ENCODE measurements at places on chromosomes 3 and 15.

DNA sequence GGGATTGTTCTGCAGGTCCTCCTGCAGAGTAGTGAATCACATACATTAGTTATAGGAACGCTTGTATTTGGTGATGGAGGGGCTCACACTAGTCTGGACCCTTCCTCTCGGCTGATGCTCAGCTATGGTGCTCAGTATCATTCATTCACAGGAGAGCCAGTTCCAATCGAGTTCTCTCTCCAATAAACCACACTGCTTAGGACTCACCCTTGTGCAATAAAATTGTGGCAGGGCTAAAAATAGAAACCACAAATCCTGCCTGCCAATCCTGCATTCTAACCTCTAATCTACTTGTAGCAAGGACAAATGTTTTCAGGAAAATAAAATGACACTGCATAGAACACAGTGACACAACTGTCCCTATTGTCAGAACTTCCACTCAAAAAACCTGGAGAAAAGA is 138.4 kb upstream of the TBL1XR1 start:
- no peak for DNase-seq

DNA sequence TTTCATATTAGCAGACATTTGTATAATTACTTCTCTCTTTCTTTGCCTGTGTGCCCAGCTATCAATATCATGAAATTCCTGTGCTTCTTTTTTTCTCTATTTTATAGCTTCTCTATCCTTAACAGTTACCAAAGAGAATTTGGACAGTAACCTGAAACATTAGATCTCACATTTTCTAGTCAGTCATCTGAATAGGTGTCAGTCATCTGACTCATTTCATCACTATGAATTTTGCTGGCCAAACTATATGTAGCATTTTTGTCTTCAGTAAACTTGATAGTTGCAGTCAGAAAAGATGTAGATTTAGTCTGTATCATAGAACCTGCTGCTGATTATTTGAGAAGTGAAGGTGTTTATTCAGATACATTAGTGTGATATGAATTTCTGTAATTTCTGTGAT is 52.6 kb downstream of the HMG20A start:
- no peak for DNase-seq

GRCh38 chr15:68290715-68291114 is 13.2 kb downstream of the FEM1B start:
- no peak for DNase-seq

- DNase-seq: no peak
Observed at GRCh38 chr15:66505818-66506217, 692 bp downstream of the ZWILCH start.

GRCh38 chr3:103410231-103410630 is 975.4 kb downstream of the ZPLD1 start:
- DNase-seq: no peak

- DNase-seq: peak; percentile 54
Observed at GRCh38 chr3:51982838-51983577, at the start of gene ACY1. ACY1 (plus strand) TSS chr3:51983535; CDS start chr3:51984065, 530 bp downstream.

DNA sequence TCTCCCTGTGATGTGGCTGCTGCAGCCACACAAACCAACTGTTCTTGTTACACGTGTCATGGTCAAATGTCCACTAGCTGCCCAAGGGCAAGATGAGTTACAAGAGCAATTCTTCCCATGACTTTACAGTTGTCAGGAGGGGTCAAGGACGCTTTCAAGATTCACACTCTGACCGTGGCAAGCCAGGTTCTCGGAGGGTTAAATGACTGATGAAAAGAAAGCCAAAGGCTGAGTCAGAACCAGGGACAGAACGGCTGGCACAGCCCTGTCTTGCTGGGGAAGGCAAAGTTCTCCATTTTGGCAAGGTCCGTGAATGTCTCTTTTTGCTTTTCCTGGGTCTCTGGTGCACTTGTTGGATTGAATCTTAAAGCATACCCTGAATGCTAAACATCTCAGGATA is 364.5 kb upstream of the ICE2 start:
- no peak for DNase-seq

DNA sequence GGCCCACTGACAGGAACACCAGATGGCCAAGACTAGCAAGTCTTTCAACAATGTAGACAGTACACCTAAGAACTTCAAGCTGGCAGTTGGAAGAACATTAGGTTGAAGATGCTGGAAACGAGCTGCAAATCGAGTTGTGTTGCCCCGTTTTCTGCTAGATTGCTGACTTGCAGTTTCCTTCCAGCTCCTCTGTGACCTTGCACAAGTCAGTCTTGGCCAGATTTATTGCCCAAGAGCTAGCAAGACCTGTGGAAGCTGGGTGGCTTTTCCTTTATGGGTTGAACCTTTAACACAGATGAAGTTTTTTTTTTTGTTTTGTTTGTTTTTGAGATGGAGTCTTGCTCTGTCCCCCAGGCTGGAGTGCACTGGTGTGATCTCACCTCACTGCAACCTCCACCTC is 2.9 kb upstream of the RBM6 start:
- DNase-seq: no peak

GRCh38 chr3:10162185-10162584 is 2.5 kb upstream of the IRAK2 start:
- DNase-seq: no peak

DNA sequence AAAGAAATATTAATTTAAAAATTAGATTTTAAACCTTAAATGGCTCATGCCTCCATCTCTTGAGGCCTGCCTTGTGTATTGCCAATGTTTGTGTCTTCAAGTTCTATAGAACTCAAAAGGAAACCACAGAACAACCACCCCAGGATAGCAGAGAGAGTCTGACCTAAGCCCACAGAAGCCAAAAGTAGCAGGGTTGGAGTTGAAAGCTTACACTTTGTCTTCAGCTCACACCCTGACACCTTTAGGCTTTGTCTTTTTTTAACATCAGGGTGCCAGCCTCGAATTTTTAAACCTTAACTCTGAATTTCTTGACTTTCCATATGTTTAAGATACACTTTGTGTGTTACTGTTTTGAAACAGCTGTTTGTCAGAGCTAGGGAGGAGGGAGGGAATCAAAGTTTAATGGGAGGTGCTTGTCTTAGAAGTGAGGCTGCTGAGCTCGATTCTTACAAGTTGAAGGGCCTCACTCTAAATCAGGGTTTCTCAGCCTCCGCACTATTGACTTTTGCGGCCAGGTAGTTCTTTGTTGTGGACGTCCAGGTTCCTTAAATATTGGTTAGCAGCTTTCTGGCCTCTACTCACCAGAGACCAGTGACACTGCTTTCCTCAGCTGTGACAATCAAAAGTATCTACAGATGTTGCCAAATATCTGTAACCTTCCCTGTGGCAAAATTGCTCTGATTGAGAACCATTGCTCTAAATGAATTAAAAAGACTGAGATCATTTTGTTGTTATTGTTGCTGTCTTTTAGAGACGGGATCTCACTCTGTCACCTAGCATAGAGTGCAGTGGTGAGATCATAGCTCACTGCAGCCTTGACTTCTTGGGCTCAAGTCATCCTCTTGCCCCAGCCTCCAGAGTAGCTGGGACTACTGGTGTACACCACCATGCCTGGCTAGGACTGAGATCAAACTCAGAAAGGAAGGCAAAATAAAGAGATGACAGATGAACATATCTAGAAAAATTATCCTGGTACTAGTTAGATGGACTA is 139.2 kb upstream of the EOMES start:
- DNase-seq: no peak

- DNase-seq: no peak
Observed at GRCh38 chr3:109275702-109276293, 40.5 kb downstream of the DPPA2 start.

- no peak for DNase-seq
Observed at GRCh38 chr15:41205315-41205714, 25.2 kb downstream of the EXD1 start.

- no peak for DNase-seq
Observed at GRCh38 chr15:37072181-37072580, 28.2 kb downstream of the MEIS2 start.

DNA sequence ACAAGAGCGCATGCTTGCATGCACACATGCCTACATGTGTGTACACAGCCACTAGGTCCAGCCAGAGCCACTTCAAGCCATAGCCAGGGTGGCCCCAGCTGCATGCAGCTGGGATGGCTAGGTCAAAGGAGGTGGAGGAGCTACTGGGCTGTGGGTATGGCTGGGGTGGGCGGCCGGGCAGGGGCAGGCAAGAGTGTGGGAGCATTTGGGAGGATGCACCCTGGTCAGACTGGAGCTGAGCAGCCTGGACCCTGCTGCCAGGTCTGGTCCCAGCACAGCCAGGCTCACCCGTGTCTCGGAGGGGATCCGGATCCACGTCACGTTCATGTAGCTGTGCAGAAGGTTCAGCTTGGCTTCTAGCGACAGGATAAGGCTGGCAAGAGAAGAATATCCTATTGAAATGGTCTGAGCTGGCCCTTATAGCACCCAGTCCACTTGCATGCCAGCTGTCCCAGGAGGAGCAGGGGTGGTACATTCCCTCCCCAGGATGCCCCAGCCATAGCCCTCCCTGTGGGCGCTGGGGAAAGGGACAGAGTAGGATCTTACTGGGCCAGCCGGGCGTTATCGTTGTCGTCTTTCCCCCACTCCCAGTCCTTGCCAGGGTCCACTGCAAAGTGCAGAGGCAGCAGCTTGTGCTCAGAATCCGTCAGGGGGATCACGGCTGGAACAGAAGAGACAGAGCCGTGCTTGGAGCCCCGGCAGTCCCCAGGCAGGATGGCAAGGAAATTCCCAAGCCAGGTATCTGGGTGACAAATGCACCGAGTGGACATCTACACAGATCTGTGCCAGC is 160.5 kb downstream of the KLF13 start:
- no peak for DNase-seq

- no peak for DNase-seq
Observed at GRCh38 chr3:177463863-177464262, 266.6 kb upstream of the TBL1XR1 start.

GRCh38 chr3:164004205-164004604 is 1074.1 kb downstream of the SI start:
- DNase-seq: no peak

DNA sequence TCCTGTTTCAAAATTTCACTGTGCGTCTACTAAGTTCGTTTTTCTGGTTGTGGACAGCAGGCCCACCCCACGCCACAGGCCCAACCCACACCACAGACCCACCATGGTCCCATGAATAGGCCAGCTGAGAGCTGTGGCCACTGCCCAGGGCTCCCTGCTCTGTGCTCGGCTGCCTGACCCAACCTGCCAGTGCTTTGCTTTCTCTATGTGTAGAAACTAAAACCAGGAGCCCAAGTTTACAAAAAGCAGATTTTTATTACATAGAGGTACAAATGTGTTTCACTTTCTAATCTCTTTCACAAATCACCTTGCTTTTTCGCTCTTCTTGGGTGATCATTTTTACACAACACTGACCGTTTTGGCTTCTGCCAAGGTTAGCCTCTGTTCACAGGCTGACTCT is 69.1 kb downstream of the HERC2 start:
- DNase-seq: no peak

DNA sequence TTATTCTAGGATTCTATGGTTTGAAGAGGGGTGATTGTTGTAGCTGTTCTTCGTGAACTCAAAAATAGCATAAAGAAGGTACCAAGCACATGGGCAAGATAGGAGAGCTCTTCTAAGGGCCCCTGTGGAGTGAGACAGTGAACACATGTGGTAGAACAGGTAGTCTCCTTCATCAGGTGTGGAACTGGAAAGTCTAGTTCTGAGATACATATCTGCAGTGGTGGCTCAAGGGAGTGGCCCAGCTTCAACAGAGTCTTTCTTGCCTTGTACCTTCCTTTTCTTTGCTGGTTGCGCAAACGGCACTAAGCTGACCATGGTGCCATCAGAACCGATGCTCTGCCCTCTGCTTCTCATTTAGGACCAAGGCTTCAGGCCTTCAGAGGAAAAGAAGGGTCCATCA is 65.2 kb downstream of the CERS3 start:
- DNase-seq: no peak

GRCh38 chr3:94127115-94127514 is 64.3 kb downstream of the NSUN3 start:
- DNase-seq: no peak

GRCh38 chr15:62706317-62706716 is 336.2 kb upstream of the TPM1 start:
- no peak for DNase-seq

- DNase-seq: peak; percentile 53
Observed at GRCh38 chr15:68818066-68818768, 2.5 kb downstream of the ANP32A start.

GRCh38 chr3:195119461-195120266 is 151.3 kb downstream of the XXYLT1 start:
- no peak for DNase-seq

- no peak for DNase-seq
Observed at GRCh38 chr3:66671291-66671690, 170.5 kb upstream of the LRIG1 start.

DNA sequence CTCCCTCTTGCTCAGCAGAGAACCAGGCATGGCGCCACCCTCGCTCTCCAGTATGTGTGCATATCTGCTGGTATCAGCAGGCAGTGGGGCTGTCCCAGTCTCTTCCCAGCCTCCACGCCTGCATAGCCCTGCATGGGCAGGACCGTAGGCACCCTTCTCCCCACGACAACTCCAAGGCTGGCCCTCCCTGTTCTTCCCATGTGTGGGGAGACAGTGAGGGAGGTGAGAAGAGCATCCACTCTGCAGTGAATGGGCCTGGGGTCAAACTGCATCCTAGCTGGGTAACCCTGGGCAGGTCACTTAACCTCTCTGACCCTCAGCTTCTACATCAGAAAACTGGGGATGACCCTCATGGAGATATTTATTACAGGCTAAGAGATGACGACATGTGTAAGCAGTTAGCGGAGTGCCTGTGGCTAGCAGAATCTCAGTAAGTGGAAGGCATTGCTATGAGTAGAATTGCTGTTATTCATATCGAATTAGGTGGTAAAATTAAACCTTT is 13.3 kb upstream of the SSUH2 start:
- DNase-seq: no peak

- DNase-seq: peak; percentile 31
Observed at GRCh38 chr15:32651229-32651837, 9.8 kb downstream of the SCG5 start.

GRCh38 chr3:36212251-36212650 is 168.1 kb upstream of the STAC start:
- DNase-seq: no peak

- no peak for DNase-seq
Observed at GRCh38 chr15:91873138-91873536, 19.6 kb downstream of the SLCO3A1 start.

- DNase-seq: no peak
Observed at GRCh38 chr15:92385096-92385495, 8.6 kb upstream of the ST8SIA2 start.

GRCh38 chr3:159938714-159939113 is 49.9 kb upstream of the IL12A start:
- no peak for DNase-seq

DNA sequence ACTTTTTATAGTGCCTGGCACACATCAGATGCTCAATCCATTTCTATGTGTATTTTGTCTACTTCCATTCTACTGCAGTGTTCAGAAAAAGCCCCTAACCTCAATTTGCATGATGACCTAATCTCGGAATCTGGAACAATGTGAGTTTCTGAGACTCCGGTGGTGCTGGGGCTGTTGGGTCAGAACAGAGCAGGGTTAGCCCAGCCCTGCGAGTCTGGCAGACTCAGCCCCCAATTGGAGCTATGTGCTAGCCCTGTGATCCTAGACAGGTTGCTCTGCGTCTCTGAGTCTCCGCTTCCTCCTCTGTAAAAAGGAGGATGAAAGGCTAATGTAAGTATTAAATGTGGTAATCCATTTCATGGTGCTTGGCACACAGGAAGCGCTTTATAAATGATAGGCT is 95.0 kb upstream of the ICE2 start:
- DNase-seq: no peak

All from activated T-cell treated with anti-CD3 and anti-CD28 coated beads for 1 hour (primary cell).